Stimulated activated CD4-positive, alpha-beta T cell treated with anti-CD3 and anti-CD28 coated beads, Interleukin-1b, Interleukin-23, amount 100 ng/mL, for 1 hour (primary cell): ENCODE measurements at places on chromosomes 5 and 9.

GRCh38 chr9:84939774-84940173, 270.2 kb downstream of the NTRK2 start:
- no peak for DNase-seq

DNA sequence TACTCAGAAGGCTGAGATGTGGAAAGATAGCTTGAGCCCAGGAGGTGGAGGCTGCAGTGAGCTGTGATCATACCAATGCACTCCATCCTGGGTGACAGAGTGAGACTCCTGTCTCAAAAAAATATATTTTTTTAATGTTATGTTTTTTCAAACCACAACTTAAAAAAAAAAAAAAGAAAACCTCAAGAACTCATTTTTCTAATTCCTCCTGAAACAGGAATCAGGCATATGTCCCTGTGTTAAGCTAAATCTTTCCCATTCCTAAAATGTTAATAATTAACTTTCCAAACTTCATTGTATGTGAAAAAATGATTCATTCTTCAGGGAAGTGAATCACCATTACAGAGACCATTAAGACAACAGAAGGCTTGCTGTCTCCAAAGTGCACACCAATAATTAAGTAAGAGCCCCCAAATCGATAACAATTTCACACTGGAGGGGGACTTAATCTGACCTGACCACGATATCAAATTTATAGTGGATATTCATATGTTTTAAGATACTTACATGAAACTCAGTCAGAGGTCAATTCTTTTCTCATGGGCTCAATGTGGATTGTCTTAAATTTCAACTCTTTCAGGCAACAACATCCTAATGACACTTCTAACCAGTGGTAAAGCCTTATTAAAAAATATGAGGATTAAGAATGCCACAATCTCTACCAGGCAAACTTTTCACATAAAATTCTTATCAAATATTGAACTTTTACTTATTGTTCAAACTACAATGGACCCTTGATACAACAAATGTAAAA, 5.2 kb downstream of the CEMIP2 start:
- no peak for DNase-seq

- no peak for DNase-seq
Measured at GRCh38 chr9:136522314-136523237, 23.3 kb downstream of the NOTCH1 start.

DNA sequence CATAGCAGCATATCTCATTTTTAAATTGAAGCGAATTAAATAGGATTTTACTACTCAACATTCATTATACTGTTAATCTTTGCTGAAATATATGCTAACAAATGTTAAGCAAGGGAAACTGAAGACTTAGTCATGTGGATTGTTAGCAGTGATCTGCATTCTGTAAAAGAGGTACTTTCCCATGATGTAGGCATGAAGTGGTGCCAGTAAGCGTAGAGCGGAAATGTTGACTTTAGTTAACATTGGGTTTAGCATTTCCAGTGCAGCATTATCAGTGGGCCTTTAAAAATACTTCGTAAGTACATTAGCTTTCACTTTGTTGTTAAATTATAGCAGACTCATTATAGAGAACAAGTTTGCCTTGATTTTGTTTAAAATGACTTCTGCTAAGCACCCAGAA, 130.3 kb downstream of the CDC42SE2 start:
- no peak for DNase-seq

GRCh38 chr9:72193478-72193881, 44.2 kb downstream of the GDA start:
- no peak for DNase-seq

- no peak for DNase-seq
Measured at GRCh38 chr5:149037817-149038216, 25.0 kb downstream of the SH3TC2 start.

DNA sequence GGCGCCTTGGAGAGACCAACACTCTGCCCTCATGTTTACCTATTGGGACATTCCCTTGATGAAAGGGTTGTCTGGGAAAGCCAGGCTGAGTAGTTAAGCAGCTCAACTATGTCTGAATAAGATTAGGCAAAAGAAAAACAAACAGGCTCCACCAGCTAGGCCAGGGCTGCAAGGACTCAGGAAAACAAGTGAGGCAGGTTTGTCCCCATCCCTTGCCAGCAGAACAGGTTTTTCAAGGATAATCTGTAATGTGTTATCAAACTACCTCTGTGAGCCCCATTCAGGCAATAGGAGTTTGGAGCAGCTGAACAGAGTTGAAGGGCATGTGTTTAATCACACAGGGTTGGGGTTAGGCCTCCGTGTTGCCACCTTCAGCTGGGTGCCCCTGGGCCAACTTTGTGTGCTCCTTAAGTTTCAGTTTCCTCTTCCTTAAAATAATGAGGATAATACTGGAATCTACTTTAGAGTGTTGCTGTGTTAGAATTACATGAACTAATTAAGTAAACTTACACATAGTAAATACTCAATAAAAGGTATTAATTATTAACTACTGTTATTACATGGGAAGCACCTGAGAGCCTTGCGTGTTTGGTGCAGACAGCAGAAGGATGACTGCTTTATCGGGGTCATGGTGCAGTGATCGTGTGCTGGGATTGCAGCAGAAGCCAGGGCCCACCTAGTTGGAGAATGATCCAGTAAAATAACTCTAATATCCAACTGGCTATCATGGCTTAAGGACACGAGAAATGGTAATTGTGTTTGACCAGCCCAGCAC, 72.1 kb upstream of the ATP10B start:
- DNase-seq: no peak

GRCh38 chr9:110922145-110922544, 116.1 kb downstream of the LPAR1 start:
- no peak for DNase-seq

DNA sequence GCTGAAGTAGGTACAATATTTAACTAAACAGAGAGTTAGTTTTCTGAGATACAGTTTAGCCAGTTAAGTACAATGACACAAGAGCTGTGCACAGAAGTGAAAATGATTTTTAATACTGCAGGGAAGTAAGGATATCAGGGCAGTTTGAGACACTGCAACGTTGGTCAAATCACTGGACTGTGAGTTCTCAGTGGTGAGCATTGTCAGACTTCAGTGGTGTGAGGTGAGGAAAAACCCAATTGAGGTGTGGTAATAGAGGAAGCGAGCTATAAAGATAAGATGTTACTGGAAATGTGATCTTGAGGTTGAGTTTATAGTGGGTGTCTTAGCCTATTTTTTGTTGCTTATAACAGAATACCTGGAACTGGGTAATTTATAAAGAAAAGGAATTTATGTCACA, 12.8 kb upstream of the FBXL7 start:
- DNase-seq: no peak

GRCh38 chr5:14727928-14728458, 63.5 kb downstream of the OTULIN start:
- no peak for DNase-seq

- DNase-seq: no peak
Measured at GRCh38 chr5:155943516-155944407, 383.2 kb upstream of the SGCD start.

DNA sequence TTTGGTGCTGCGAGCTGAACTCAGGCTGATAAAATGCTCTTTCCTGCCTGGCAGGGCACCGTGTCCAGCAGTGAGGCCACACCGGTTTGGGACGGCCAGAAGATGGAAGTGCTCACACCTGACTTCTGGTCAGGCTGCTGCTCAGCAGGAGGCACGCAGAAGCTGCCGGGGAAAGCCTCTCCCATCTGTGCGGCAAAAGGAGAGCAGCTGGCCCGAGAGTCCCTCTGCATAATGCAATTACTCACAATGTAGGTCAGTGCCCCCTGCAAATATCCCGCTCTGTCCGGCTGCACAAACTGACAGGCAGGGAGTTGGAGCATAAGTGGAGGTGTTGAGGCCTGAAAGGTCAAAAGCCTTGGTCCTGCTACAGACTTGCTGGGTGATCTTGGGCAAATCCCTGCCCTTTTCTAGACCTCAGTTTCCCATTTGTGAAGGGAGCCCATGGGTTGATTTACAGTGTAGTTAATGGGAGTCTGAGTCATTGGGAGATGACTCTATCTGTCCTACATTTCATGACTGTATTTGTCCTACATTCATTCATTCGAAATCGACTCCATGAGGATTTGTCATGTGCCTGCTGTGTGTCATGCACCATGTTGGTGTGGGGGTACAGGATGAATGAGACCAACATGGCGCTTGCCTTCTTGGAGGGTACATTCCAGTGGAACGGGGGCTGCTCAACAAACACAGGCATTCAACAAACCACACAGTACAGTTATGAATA, 61.8 kb upstream of the TBC1D2 start:
- DNase-seq: no peak

DNA sequence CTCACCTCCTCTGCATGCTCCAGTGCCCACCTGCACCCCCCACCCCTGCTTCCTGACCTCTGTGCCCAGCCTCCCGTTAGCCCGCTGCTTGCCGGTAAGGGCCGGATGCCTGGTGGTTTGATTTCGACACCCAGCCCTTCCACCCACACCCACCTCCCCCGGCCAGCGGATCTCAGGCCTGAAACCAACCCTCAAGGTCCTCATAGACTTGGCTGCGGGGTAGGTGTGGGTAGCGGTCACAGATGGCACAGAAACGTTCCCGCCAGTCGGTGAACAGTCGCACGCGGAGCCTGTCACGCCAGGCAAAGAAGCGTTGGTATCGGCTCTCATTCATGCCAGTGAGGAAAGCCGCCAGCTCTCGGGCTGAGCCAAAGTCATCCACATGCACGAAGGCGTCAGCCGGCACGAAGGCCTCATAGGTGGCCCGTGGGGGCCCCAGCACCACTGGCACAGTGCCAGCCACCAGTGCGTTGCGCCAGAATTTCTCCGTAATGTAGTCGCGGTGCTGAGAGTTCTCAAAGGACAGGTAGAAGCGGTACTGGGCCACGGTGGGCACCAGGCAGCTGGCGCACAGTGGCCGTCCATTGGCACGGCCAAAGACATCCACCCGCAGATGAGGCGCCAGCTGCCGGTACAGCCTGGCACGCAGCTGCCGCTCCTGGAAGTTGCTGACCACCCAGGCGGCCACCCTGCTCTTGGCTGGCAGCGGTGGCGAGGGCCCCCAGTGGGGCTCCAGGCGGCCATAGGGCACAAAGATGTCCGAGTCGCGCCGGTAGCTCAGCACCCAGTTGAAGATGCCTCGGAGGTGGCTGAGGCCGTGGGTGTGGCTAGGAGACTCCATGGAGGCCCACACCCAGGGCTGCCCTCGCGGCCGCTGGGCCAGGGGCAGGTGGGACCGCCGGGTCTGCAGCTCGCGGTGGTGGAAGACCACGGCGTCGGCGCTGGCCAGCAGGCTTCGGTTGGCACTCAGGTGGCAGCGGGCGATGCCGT, 1.1 kb downstream of the FUT7 start:
- no peak for DNase-seq

GRCh38 chr5:109931049-109931780, 241.5 kb downstream of the MAN2A1 start:
- DNase-seq: no peak

DNA sequence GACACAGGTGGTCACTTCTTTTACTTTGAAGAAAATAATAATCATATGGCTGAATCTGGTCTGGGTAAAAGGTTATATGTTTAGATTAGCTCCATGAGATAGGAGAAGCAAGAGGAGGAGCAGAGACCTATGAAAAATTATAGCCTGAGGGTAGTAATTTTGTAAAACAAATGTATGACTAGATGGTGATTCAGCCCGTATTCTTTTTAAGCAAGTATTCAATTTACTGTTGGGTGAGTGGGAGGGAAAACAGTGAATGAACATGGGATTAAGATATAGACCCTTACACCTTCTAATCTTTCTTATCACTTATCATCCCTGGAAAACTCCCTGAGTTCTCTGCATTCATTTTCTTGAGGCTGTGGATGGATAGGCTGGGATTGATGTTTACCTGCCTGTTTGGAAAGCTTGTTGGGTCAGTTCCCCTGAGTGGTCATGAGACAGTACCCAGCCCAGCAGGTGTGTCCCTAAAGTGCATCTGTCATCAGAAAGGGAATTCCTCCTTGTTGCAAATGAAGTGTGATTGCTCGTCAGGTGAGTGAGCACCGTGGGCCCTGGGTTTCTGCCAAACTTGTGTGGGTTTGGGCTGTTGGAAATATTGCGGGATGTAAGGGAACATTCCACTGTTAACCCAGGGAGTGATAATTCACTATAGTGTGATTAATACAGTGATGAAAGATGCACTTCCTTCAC, 101.2 kb upstream of the GDNF start:
- DNase-seq: no peak

DNA sequence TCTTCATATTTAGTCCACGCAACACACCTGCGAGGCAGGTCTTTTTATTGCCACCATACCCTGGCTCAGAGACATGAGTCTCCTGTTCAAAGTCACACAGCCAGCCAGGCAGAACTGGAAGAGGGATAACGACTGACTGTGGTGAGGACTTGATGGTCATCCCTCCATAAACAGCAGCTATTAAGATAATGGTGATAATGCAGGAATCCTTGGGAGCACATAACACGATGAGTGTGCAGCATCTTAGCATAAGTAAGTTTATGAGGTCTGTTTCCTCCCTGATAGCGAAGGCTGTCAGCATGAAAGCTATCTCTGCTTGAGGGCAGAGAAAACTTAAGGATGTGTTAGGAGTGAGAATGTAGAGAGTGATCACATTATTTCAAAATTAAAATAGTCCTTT, 30.9 kb downstream of the KCTD16 start:
- no peak for DNase-seq
